ENCODE measurements at places on chromosomes 4 and X. TPM values are rescaled to one million over a fixed set of nuclear protein-coding genes. Genes with fewer than 3 reads are reported as not detected.

DNA sequence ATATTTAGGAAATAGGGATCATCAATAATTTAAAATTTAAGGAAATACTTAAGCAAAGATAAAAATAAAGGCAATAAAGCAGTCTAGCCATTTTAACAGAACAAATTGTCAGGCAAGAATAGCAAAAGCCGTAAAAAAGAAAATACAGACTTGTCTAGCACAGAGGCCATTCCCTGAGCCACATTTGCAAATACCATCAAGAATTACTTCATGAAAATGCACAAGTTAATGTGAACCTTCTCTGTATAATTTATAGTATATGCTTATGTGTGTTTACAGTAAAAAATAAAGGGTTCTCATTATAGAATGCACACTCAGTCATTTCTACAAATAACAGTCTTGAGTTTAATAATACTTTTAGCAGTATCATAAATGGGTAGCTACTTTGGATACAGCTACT is 505.9 kb upstream of the CPEB2 start:
- no peak for DNase-seq

DNA sequence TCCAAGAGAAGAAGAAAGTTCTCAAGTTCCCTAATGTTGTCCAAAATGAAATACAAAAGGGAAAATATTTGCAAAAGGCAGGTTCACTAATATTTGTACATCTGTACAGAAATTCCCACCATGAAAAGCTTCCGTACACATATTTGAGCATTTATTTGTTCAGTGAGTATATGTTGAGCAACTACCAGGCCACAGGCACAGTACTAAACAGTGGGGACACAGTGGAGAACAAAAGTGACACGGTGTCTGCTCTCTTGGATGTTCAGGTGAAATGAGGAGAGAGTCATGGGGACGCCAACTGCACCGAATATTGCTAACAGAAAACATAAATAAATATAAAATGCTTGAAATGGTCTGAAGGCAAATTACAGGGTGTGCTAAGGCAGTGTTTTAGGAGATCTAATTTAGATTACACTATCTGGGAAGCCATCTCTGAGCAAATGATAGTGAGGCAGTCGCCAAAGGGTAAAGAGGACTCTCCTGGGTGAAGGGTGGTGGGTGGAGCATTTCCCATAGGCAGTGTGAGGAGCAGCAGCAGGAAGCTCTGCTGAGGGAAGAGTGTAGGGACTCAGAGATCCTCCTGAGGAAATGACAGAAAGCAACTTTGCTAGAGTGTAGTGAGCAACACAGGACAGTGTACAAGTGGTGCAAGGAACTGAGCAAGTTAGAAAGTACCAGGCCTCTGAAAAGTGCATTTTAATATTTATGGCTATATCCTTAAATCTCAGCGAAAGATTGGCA is 375.2 kb downstream of the GALNTL6 start:
- no peak for DNase-seq

DNA sequence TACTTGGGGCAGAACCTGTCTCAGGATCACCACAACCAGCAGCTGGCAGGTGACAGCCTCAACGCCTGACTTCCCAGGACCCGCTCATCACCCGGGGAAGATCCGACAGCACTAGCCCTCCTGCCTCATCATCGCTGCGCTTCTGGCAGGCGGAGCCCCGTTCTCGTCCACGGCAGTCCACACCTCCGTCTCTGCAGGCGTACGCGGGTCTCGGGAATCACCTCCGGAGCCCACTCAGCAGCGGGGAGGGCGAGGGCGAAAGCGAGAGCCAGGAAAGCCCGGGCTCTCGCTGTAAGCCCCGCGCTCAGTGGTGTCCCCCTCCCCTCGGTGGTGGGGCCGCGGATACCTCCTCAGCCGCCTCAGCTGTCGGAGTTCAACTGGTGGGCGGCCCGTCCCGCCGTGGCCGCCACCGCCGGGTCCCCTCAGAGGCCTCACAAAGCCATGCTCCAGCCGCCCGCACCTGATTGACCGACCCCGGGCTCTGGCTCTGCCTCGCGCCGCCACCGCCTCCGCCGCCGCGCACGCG is 518 bp upstream of the CNKSR2 start:
- DNase-seq: peak; percentile 3

Gene MAGEB10
- not detected for total RNA-seq

DNA sequence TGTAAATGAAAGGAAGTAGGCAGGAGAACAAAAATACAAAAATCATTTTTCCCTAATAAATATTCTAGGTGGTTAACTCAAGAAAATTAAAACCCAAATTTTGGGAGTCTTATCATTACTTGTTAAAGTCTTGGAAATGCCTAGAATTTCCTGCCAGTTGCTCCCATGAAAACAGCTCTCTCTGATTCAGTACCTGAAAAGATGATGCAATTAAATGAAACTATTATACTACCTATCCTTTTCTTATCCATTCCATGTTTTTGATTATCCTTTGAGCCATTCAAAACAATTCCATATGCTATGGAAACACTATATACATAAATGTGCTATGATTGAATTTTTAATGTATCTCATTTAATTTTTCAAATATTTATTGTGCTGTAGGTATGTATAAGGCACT is 50.5 kb upstream of the AMELX start:
- no peak for DNase-seq

Gene FAM50A
- 14.5 TPM for total RNA-seq

GRCh38 chr4:100929758-100930157 is 411.9 kb upstream of the EMCN start:
- DNase-seq: no peak

- no peak for DNase-seq
Measured at GRCh38 chr4:150265806-150266205, 187.6 kb downstream of the DCLK2 start.

- DNase-seq: peak; percentile 13
Measured at GRCh38 chr4:20248155-20248558, 3.5 kb upstream of the SLIT2 start.

Gene RIPPLY1
- not detected for total RNA-seq

DNA sequence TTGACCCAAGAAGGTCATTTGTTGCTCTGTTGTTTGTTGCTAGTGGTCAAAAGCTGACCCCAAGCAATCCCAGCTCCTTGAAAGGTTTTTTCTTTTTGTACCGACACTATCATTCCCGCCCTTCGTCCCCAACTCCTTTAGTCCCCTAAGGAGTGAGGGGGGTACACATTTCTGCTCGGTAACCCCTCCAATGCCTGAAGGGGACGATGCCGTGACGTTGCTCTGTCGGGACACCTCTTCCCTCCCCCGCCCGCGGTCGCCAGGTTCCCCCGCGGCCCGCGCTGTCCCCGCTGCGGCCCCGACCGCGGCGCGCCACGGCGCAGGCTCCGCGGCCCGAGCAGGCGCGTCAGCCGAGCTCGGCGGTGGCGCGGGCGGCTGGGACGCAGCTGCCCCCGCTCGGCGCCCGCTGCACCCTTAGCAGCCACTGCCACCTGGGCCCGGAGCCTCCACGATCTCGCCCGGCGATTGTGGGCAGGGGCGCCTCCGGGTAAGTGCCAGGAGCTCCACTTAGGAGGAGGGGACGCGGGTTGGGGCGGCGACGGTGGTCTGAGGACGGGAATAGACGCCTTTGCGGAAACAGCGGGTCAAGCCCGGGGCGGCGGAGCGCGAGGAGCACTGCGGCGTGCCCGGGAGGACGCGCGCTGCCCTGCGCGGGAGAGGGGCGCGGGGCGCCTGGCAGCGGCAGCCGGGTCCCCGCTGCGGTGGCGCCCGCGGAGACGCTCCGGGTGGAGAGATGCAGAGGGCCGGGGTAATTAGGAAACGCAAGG is at the start of gene GLRB:
TSS of gene GLRB (plus strand) at position 340 of the 767 bp plus-strand sequence. CDS start 1,875 bp downstream, outside the sequence.
- DNase-seq: peak; percentile 41

Measured in body of pancreas (tissue), 4 donors.